ENCODE measurements at places on chromosomes 12 and 14. TPM values are rescaled to one million over a fixed set of nuclear protein-coding genes. Genes with fewer than 3 reads are reported as not detected.

KLRD1 gene
- 4.1 TPM for total RNA-seq

C14orf119 gene
- 61.6 TPM for total RNA-seq

LPAR5 gene
- total RNA-seq = 0.17 TPM

APOF gene
- total RNA-seq = not detected
